ENCODE measurements at places on chromosomes 6 and 20.

DNA sequence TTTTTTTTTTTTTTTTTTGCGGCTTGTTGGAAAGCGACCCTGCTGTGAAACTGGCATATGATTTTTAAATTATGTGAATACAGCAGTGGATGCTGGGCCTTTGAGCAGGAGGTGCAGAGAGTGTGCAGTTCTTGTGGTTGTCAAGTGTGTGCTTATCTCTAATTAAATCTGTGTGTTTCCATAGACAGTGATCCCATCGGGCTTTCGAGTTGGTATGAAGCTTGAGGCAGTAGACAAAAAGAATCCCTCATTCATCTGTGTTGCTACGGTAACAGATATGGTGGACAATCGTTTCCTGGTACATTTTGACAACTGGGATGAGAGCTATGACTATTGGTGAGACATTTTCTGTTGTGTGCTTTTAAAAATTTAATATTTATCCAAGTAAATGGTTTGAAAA lies 52.4 kb downstream of the L3MBTL3 start:
- no peak for DNase-seq

DNA sequence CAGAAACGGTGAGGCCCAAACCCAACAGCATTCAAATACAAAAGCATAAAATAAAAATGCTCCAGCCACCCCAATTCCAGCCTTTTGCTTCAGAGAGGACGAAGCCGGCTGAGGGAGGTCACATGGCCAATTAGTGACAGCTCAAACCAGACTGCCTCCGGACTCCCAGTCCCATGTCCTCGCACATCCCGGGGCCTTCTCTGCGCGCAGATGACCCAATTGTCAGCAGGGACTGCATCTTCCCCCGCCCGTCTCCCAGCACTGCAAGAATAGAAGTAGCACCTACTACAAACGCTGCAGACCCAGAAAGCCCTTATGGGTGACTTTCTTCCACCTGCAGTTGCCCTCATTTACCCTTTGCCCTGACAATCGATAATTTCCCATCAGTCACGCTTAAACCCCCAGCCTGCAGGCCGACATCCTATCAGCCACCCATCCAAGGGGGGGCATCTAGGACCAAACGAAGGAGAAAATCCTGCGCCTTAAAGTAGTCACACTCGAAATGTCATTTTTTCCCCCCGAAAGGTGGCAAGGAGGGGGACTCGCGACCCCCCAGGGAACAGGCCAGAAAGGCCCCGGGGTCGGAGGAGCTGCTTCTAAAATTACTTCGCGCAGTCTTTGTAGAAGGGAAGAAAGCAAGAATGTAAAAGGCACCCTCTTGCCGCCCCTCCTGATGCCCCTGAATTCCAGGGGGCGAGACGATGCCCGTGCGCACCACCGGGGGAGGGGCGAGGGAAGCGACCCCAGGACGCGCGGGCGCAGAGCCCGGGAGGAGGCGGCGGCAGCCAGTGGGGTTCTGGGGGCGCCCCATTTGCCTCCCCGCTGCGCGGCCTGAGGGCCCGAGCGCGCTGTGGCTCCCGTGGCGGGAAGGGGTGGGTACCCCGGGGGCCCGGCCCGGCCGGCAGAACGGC lies 792 bp downstream of the SLC23A2 start:
- peak; percentile 45 for DNase-seq

DNA sequence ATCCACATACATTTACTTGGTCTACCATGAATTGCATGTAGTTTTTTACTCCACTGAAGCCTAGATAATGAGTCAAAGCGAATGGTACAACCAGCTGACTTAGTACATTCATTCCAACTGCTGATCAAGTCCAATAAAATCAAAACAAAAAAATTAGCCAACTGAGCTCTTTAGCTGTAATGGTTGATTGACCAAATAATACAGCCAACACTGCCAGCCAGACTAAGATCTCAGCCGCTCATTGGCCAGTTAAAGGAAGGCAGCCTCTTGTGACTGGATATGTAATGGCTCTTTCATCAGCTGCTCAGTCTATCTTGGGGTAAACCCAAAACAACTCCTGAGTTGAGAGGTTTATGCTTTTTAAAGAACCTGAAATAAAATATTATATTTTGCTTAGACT lies 204.3 kb upstream of the RSPO3 start:
- DNase-seq, result no peak

DNA sequence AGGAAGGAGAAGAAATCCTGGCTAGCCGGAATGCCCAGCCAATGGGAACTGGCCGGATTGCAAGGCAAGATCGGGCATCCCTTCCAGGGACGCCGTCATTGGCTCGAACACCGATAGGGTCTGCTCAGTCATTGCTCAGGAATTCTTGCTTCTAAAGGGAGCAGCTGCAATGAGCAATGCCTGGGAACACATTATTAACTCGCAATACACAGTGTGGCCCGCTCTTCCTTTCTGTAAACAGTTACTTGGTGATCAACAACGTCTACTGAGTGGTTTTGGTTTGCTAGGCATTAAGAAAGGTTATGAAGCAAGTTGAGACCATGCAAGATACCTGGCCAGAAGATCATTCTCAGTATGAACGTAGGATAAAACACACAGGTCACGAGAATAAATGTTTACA lies 165.4 kb upstream of the CITED2 start:
- DNase-seq, result no peak

- no peak for DNase-seq
Observed at GRCh38 chr6:155154158-155154830, 109.5 kb upstream of the CLDN20 start.

GRCh38 chr20:50592282-50593004 lies 82.3 kb downstream of the PTPN1 start:
- no peak for DNase-seq

GRCh38 chr6:22222469-22222868 lies 74.4 kb downstream of the PRL start:
- no peak for DNase-seq

DNA sequence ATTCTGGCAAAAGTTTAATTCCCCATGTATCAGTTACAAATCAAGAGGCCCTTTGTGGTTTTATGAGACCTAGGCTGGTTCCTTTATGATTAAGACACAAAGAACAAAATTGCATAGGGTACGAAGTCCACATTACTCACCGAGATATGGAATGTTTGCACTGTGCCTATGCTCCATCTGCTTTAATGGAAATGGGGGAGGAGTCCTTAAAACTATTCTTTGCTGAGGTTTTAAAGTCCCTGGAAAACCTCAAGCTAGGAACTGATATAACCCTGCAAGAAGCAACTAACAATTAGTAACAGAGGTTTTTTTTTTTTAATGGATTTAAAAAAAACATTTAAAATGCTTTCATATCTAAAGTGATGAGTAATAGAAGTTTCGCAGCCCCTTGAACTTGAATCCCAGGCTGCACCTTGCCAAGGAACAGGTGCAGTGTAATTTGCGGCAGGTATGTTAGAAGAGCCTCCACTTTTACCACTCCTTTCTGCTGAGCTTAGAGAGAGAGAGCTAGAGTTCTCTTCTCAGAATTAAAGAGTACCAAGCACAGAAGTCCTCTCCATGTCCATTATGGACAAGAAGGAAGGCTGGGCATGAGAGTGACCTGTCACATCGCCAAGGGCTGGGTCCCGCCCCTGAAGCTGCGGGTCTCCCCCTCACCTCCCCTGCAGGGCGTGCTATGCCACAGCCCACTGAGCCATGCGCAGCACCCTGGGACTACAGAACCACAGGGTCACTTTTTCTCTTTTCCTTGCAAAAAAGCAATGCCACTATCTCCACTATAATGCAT lies 2.3 kb downstream of the SERPINB1 start:
- DNase-seq, result no peak

DNA sequence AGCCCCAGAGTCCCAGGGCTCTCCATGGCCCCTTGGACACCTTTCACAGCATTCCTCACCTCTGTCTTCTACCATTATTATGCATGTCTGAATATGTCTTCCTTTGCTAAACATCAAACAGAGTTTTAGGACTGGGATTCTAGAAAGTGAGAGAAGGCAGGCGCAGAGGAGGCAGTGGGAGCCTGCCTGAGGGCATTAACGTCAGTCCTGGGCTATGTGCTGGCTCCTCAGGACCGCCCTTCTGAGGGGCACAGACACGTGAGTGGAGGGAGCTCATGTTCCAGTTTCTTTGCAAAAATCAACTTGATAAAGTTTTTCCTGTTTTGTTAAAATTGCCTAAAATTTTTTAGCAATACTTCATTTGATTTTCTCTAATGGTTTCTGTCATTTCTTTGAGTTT lies 38.0 kb downstream of the C6orf15 start:
- DNase-seq, result no peak

DNA sequence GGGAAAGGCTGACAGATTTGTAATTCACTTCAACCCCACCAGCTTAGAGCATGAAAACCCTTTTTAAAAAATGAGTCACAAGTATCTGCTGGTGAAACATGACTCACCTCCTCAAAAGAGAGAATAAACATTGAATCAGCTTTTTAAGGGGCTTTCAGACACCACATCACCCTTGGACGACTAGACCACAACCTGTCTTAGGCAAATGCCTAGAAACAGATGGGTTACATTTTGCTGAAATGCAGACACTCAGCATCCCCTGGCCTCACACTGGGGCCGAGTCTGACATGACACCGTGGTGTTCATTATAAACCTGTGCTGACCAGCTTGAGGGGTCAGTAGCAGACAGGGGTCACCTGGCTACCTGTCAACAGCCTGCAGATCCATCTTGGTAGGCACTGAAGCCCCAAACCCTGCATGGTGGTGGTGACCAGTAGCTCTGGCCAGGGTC lies 175.3 kb upstream of the CST7 start:
- no peak for DNase-seq

GRCh38 chr6:113281014-113281413 lies 576.1 kb upstream of the MARCKS start:
- no peak for DNase-seq

- no peak for DNase-seq
Observed at GRCh38 chr6:80553071-80553740, 446.7 kb downstream of the BCKDHB start.

DNA sequence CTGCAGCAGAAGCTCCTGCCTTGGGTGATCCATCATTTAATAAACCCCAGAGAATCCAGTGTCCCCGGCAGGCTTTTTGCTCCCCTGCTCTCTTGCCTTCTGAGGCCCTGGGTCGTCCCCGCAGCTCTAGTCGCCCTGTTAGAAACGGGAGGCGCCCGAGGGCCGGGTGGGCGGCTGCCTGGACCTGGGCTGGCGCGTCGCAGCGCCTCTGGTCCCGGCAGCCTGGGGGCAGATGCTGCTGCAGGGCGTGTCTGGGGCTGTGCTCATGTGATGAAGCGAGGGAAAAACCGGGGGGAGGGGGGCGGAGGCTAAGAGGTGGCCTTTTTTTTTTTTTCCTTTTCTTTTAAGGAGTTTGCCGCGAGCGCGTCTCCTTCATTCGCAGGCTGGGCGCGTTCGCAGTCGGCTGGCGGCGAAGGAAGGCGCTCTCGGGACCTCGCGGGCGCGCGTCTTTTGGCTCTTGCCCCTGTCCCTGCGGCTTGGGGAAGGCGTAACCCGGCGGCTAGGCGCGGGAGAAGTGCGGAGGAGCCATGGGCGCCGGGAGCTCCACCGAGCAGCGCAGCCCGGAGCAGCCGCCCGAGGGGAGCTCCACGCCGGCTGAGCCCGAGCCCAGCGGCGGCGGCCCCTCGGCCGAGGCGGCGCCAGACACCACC lies 394 bp downstream of the AKAP12 start:
- no peak for DNase-seq

DNA sequence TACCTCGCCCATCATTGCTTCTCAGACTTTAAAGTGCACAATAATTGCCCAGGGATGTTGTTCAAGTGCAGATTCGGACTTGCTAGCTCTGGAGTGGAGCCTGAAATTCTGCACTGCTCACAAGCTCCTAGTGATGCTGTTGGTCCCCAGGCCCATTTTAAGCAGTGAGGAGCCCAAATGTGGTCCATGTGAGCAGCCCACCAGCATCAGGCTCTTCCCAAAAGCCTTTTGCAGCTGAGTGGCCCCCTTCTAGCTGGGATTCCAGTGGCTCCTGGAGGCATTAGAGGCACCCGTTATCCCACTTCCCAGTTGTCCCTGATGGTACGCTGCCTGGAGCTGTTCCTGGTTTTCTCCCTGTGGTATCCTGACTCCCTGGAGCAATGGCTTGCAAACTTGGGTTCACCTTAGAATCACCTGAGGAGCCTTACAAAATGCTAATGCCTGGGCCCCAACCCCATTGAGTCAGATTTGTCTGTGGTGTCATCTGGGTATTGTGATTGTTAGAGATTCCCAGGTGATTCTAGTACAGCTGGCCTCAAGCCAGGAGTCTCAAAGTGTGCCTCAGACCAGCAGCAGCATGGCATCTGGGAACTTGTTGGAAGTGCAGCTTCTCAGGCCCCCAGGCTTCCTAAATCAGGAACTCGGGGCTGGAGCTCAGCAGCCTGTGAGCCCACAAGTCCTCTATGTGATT lies 186.9 kb upstream of the SLC24A3 start:
- no peak for DNase-seq

DNA sequence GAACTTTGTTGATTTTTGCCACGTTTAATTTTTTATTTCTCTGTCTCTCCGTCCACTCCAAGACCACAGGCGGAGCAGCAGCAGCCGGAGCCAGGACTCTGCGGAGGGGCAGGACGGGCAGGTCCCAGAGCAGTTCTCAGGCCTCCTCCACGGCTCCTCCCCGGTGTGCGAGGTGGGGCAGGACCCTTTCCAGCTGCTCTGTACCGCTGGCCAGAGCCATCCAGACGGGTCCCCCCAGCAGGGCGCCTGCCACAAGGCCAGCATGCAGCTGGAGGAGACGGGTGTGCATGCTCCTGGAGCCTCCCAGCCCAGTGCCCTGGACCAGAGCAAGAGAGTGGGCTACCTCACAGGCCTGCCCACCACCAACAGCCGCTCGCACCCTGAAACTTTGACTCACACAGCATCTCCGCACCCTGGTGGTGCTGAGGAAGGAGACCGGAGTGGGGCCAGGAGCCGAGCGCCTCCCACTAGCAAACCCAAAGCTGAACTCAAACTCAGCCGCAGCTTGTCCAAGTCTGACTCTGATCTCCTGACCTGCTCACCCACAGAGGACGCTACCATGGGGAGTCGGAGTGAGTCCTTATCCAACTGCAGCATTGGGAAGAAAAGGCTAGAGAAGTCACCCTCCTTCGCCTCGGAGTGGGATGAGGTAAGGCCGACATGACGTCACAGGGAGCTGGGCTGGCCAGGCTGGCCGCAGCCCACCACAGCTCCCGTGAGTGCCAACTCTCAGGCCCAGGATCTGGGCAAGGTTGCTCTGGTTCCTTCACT lies 123.5 kb downstream of the TCP11 start:
- no peak for DNase-seq

DNA sequence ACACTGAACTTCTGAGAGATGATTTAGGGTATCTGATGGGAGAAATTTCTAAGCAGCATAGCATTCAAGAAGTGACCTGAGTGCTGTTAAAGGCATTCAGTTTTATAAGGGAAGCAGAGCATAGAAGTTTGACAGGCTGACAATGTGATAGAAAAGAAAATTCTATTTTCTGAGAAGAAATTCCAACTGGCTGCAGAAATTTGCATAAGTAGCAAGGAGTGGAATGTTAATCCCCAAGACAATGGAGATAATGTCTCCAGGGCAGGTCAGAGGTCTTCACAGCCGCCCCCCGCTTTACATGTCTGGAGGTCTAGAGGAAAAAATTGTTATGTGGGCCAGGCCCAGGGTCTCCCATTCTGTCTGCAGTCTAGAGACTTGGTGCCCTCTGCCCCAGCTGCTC lies 1361.8 kb upstream of the EYS start:
- no peak for DNase-seq

Data from GM19239 (cell line).